ENCODE measurements at places on chromosomes 13 and 19.
A peak's percentile ranks its signal among the peaks of the same experiment; 100 is the strongest.

DNA sequence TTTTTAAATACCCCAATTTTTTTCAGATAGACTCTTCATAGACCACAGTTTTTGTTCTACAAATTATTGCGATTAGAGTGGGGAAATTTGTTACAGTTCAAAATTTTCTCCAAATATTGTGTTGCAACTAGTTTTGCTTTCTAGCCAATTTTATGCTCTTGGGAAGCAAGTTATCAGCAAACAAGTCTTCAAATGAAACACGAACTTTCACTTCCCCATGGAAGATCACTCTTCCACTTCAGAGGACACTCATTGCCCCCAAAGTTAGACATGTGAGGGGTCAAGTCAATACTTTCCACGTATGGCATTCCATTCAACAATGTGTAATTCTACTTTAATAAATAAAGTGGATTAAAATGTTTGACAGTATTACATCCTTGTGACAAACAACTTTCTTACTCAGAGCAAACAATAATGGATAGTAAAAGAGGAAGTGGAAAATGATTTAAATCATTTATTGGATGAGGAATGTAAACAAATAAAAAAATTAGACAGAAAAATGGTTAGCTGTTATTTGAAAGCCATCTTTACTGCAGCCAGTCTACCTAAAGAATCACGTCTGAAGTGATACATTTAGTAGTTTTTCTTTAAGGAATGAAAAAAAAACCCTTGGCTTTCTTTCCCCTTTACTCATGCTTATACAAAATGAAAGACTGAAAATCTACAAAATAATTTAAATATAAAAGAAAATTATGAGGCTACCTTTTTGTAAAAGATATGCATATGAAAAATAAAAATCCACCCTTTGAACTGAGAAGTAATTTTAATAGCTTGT lies 41.2 kb upstream of the TNFSF11 start:
- no peak for DNase-seq

DNA sequence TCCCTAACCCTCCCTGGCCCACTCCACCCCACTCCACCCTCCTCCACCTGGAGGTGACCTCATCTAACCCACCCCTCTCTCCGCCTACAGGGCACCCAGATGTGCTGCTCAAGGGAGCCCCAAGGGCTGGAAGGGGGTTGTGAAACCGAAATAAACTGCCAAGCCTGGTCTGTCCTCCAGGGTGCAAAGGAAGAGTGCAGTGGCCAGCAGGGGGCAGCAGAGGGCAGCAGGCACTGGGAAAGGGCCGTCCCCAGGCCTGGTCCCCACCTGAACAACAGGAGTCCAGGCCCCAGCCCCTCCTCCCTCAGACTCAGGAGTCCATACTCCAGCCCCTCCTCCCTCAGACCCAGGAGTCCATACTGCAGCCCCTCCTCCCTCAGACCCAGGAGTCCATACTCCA lies 8.4 kb upstream of the BCAM start:
- DNase-seq: peak; percentile 83

GRCh38 chr13:46639033-46639981 lies 86.3 kb downstream of the LRCH1 start:
- no peak for DNase-seq

- DNase-seq: no peak
These were observed 9.9 kb downstream of the PTH2 start for GRCh38 chr19:49413348-49413747.

- DNase-seq: no peak
These were observed 23.4 kb downstream of the CCNE1 start for GRCh38 chr19:29834991-29835846.

- DNase-seq: no peak
These were observed 36.2 kb downstream of the GPC6 start for GRCh38 chr13:93262729-93263345.

DNA sequence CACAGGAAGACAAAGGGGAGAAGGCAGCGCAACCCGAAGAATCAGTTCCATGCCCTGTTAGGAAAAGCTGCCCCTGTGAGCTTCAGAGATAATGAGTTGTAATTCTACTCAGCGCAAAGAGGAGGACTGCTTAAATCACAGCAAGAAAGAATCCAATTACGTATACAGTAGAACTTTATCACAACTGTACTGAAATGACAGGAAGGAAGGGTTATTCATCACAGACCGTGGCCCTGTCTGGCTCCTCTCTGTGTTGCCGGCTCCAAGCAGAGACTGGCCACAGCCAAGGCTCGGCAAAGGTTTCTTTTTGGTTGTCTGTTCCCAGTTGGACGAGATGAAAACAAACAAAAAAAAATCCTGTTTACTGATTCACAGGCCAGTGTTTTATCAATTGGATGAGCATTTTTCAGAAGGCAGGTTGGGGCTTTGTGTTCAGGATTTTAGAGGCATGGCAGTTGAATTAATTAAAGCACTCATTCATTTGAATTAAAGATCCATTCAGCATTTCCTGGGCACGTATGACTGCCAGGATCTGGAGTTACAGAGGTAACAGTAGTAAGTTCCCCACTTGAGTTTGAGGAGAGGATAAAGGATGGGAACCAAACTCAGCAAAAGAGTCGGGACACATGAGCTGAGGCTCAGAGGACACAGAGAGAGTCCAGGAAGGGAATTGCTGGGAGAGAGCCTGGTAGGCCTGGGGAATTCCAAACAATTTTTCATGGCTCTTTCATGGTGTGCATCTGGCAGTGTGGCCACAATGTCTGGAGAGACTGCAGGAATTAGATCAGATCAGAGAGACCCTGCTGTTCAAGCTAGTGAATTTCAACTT lies 341.0 kb downstream of the DNAJC15 start:
- no peak for DNase-seq

DNA sequence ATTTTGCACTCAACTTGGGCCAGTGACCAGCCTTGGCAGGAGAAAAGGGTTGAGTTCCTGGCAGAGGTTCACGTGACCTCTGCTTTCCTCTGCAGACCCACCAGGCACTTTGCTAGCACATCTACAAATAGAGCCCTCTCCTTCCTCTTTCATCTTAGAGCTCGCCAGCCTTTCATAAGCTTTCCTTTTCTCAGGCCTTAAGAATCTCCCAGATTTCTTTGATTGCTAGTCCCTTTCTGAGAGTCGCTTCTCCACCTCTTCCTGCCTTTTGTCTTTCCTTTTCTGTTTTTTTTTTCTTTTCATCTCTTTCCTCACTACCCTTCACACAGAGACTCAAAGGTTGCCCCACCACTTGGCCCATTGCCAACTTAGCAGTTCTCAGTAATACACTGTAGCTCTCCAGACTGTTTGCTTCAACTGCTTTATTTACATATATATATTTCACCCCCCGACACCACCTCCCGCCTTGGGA lies 375.7 kb upstream of the SPRY2 start:
- DNase-seq: peak; percentile 27

DNA sequence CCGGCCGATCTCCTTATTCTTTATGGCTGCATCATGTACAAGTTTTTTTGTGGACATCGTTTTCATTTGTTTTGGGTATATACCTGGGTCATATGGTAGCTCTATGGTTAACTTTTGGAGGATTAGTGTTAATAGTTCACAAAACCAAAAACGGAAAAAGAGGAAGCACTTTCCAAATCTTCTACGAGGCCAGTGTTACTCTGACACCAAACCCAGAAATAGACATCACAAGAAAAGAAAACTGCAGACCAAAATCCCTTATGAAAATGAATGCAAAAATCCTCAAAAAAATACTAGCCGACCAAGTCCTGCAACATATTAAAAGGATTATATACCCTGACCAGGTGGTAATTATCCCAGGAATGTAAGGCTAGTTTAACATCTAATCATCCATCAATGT lies 29.8 kb downstream of the ADGRE2 start:
- no peak for DNase-seq

DNA sequence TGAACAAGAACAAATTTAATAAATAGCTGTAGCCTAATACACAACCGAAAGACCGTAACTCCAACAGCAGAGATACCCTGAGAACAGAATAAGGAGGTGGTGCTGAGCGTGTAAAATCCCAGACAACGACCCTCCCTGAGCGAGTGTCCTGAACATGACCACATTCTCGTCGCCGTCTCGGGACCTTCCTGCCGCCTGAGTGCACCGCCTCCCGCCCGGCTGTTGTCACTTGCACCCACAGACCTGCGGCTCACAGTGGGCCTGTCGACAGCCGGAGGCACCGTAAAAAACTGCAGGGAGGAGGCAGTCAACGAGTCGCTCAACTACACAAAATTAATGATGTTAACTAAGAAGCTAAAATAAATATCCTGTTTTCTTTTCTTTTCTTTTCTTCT lies 35.8 kb upstream of the GRTP1 start:
- DNase-seq: no peak

- peak; percentile 52 for DNase-seq
These were observed 88.4 kb upstream of the ZNF492 start for GRCh38 chr19:22545751-22546150.

DNA sequence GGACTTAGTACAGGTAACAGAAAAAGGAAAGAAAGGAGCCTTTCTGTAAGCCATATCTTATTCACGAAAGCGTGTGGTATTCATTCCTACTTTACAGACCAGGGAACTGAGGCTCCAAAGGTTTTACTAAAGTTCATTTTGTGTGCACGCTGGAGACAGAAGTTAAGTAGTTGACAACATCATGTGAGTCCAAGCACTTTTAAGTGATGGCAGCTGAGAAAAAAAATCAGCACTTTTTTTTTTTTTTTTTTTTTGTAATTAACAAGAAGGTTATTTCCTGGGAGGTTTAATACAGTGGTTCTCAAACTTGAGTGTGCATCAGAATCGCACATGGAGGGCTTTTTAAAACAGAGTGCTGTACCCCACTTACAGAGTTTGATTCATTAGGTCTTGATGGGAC lies 2.0 kb downstream of the DNAJC3 start:
- no peak for DNase-seq

DNA sequence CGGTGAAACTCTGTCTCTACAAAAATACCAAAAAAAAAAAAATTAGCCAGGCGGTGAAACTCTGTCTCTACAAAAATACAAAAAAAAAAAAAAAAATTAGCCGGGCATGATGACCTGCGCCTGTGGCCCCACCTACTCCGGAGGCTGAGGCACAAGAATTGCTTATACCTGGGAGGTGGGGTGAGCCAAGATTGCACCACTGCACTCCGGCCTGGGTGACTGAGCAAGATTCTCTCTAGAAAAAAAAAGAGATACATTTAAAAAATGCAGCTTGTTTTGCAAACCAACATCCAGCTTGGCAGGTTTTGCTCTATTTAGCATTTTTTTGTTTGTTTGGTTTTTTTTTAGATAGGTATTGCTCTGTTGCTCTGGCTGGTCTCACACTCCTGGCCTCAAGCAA lies 6.7 kb upstream of the PGPEP1 start:
- no peak for DNase-seq

GRCh38 chr13:93660391-93661063 lies 433.9 kb downstream of the GPC6 start:
- no peak for DNase-seq

DNA sequence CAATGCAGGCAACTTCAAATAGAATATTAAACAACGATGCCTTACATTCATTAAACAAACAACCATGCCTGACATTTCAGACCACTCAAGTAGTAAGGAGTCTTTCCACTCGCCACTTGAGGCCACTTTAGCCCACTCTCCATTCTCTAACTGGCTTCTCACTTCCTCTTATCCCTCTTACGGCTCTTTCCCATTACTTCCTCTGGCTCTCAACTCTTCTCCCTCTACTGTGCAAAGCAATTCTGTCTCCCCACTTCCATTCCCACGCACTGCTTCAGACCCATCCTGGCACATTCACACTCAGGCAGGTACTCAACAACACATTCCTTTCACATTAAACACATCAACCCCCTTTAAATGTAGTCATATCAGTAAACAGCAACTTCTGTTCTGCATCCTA lies 229.8 kb upstream of the IPO5 start:
- DNase-seq: no peak

- no peak for DNase-seq
These were observed 208.5 kb downstream of the TSHZ3 start for GRCh38 chr19:31140717-31141116.

DNA sequence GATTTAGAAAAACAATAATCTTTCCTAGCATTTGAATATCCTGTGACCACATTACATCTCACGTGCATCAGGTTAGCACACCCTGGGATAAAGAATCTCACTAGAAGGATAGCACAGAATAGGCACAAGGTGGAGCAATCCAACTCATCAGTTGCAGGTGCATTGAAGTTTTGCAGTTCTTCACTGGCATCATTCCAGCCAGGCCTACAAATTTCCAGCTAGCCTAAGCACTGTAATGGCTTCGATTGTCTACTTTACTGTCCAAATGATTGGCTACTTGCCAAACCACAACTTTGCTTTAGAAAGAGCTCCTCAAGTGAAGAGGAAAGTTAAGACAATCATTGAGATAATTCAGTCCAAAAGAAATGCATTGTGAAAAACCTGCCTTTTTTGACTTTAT lies 89.5 kb downstream of the SPRY2 start:
- DNase-seq: no peak

DNA sequence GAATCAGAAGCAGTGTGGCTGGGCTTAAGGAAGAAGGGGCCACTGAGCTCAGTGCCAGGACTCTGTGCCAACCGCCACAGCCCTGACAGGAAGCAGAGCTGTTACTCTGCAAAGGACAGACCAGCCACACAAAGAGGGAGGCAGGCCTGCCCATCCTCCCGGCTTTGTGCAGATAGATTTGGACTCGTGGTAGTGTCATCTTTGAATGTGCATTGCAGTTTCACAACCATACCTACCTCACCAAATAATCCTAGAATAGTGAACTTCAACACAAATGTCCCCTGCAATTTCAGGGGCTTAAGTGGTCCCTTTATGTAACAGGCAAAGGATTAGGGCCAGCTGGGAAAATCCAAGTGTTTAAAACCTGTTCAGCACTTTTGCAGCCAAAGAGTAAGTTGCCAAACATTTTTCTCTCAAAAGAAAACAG lies 55.1 kb upstream of the CLDN10 start:
- no peak for DNase-seq

DNA sequence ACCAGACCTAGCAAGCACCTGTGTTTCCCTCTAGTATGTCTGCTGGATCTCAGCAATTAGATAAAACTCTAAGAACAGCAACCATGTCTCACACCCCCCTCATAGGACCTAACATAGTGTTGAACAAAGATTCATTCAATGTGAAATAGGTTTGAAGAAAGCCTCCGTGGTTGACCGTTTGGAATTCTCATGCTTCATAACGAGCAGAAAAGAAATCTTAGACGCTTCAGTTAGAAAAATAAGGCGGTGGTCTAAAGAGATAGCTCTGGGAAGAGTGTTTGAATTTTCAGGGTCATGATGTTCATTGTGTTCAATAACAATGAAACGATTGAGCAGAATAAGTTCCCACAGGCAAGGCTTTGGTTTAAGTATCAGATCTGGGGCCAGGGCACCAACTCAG lies 332.9 kb downstream of the COG6 start:
- no peak for DNase-seq

GRCh38 chr13:62910541-62911060 lies 1495.0 kb upstream of the PCDH20 start:
- no peak for DNase-seq

- no peak for DNase-seq
These were observed 57.3 kb downstream of the ZC3H13 start for GRCh38 chr13:45995245-45995644.

- DNase-seq: no peak
These were observed 10.4 kb upstream of the GPR32 start for GRCh38 chr19:50759886-50760285.

- no peak for DNase-seq
These were observed 92.3 kb upstream of the UQCRFS1 start for GRCh38 chr19:29305268-29305667.

Measured in HuH-7.5 (cell line).